ENCODE measurements at places on chromosomes 16 and 17.

- DNase-seq: no peak
These were observed 11.1 kb downstream of the GRB2 start for GRCh38 chr17:75394332-75394918.

GRCh38 chr16:85784813-85785212 lies 14.5 kb downstream of the EMC8 start:
- no peak for DNase-seq

DNA sequence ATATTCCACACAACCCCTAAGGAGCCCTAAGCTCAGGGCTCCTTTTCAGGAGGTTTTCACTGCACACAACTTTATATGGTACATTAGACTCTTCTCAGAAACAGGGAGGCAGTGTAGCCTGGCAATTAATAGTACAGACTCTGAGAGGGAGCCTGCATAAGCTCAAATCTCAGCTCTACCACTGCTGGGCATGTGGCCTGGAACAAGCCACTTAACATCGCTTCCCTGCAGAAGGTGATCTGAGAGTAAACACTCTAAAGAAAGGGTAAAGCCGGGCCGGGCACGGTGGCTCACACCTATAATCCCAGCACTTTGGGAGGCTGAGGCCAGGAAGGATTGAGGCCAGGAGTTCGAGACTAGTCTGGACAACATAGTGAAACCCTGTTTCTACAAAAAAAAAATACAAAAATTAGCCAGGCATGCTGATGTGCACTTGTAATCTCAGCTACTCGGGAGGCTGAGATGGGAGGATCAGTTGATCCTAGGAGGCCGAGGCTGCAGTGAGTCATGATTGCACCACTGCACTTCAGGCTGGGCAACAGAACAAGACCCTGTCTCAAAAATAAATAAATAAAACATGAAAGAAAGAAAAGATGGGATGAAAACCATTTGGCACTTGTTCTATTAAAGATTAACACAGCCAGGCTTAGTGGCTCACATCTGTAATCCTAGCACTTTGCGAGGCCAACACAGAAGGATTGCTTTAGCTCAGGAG lies 70.7 kb upstream of the DNAJA2 start:
- no peak for DNase-seq

GRCh38 chr16:56606071-56606475 lies 2.3 kb upstream of the MT2A start:
- DNase-seq: no peak

All from effector memory CD4-positive, alpha-beta T cell (primary cell).